NCI-H1417 (cell line): ENCODE measurements at places on chromosomes 5 and 9.

DNA sequence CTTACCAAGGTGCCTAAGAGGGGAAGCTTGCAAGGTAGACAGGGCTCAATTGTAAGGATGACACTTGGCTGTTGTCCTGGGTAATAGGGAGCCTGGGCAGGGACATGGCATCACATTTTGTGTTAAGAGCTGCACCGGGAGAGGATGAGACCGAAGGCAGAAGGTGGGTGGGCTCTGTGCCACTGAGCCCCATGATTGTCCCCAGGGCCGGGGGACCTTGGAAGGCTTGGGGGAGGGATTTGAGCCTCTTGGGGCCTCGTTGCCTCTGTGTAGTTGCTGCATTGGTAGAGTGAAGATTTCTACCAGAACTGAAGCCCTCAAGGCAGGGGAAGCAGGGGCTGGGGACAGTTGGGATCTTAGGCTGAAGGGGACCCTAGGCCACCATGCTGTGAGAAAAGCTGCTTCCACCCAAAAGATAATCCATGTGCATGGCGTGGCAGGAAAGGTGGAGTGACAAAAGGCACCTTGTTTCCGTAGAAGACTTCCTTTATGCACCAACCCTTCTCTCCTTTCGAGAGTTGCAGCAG is 11.9 kb downstream of the FGF18 start:
- DNase-seq: no peak

DNA sequence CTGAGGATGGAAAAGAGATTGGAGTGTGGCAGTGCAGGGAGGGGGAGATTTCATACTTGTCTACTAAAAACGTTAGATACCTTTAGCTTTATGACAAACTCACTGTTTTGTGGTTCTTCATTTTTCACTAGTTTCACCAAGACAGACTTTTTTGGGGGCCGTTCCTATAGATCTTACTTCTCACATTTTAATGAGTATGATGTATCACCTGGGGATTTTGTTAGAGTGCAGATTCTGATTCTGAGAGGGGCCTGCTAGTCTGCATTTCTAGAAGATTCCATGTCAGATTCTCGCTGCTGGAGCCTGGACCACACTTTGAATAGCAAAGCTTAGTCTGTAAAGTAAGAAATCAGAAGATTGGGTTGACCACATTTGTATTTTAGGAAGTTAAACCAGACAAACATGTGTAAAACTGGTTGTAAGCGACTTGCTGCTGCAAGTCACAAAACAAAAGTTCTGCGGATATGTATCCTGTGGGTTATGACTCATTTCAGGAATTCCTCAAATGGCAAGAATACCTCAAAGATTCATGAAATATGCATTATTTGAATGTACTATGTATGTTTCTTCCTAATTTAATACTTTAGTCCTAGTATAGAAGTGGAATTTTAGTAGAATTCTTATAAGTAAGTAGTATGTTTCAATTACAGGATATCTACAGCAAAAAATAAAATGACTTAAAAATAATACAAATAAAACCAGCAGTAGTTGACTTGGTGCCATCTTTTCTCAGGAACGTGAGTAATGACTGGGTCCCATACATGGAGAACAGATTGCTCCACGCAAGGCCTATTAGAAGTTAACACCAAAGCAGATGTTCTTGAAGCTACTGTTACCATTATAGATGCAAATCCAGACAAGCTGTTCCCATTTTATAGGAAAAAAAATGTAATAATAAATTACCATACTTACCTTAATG is 27.8 kb downstream of the NFIL3 start:
- no peak for DNase-seq

- DNase-seq: no peak
These were observed 6.3 kb downstream of the PDCD1LG2 start for GRCh38 chr9:5516453-5517220.

- DNase-seq: no peak
These were observed 462.1 kb upstream of the GRAMD2B start for GRCh38 chr5:125961150-125961549.

DNA sequence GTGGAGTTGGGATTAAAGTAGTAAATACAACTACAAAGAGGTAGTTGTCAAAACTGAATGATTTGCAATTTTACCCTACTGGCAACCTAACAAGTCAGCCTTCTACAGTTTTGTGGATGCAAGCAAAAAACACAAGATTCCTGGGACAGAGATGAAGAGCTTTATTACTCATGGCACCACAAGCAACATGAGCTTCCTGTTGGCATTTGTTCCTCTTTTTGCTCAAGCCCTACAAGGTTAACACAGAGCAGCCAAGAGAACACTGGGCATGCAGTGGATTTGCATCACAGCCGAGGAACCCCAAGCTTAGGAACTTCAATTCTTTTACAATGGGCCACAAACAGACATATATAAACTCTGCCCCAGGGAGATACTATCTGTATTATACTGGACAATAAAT is 28.8 kb upstream of the DMAC1 start:
- no peak for DNase-seq

- no peak for DNase-seq
These were observed 93.8 kb downstream of the GABBR2 start for GRCh38 chr9:98614941-98615340.

- no peak for DNase-seq
These were observed 105.7 kb downstream of the CDC42SE2 start for GRCh38 chr5:131369558-131369957.
